HS-5 (cell line): ENCODE measurements at places on chromosomes 12 and 14.

GRCh38 chr12:104480826-104481440 is 24.2 kb downstream of the CHST11 start:
- DNase-seq = peak; percentile 60

DNA sequence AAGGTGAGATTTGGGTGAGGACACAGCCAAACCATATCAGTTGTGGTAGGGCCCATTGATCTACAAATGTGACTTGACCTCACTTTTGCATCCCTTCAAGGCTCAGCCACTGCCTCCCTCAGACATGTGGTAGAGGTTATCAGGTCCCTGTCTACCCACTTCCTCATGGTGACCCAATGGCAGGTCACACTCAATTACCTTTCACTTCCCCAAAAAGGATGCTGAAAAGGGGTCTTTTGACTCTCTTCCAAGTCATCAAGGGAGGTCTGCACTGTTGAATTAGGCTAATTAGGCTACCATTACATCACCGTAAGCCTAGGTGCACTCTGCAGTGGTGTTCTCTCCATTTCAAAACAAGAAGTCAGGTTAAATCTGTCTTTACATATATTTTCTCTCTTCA is 22.6 kb upstream of the DRAM1 start:
- DNase-seq = no peak

DNA sequence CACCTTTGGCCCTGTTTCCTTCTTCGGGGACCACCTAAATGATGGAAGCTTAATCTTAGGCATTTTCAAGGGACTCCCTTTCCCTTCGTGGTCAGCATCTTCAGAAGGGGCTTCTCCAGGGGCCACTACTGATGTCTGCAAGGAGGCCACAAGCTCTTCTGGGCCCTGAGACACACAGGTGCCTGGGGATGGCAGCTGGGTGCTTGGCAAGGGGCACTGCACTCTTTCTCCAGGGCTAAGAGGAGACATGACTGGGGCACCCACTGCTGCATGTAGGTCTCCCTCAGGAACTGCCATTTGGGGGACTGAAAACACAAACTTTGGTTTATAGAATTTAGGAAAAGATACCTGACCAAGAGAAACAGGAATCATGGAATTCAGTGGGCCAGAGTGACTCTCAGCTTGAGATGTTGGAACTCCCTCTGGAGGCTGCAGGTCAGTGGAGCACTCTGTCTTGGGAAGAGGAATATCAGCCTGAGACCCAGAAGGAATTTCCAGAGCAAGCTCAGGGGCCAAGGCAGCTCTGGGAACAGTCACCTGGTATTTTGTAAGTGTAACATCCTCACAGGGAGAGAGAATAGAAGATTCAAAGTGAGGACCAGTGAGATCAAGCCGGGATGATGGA is 16.0 kb downstream of the PLD4 start:
- no peak for DNase-seq

DNA sequence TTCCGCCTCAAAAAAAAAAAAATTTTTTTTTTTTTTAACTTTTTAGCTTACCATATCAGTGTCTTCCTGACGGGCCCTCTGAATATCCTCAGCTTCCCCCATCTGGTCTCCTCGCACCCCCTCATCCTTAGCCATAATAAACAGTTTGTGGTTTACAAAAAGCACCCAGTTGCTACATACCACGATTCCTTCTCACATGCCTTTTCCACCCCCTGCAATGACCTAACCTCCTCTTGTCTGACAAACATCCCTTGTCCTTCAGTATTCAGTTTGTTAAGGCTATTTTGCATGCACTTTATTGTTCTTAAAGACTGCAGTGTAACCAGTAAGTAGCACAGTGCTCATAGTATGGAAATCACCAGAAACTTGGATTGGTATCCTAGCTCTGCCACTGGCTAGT is 88.5 kb downstream of the PPM1H start:
- no peak for DNase-seq

DNA sequence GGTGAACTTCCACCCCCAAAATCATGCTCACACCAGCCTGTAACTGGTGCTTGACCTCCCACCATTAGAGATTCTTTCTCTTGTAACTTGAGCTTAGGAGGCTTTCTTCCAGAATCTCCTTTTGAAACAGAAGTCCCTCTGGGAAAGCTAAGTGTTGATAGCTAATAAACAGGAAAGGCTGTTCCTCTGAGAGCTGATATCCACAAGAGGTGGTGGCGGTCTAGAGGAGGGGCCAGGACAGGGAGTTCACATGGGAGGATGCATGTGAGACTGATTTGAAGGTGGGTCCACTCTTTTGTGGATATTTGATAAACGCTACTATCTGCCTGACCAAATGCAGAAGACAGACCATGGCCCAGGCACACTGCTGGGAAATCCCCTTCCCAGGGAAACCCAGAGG is 10.2 kb upstream of the PRMT8 start:
- no peak for DNase-seq

GRCh38 chr12:123045678-123046077 is 65.2 kb downstream of the ARL6IP4 start:
- no peak for DNase-seq

GRCh38 chr14:75578786-75579337 is 442 bp downstream of the FLVCR2 start:
- DNase-seq = no peak

GRCh38 chr12:122875590-122876220 is 20.2 kb downstream of the VPS37B start:
- no peak for DNase-seq

DNA sequence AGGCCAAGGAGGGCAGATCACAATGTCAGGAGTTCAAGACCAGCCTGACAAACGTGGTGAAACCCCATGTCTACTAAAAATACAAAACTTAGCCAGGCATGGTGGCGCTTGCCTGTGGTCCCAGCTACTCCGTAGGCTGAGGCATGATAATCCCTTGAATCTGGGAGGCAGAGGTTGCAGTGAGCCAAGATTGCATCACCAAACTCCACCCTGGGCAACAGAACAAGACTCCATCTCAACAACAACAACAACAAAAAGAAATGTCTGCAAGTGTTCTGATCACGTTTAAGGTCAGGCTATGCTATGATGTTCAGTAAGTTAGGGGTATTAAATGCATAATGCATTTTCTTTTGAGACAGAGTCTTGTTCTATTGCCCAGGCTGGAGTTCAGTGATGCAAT is 6.7 kb upstream of the PLD4 start:
- DNase-seq = no peak

GRCh38 chr12:116318576-116319232 is 41.2 kb upstream of the MED13L start:
- DNase-seq = no peak

GRCh38 chr12:3933074-3933818 is 60.0 kb upstream of the PARP11 start:
- DNase-seq = no peak

GRCh38 chr12:50353404-50353803 is 43.0 kb downstream of the FAM186A start:
- DNase-seq = no peak

DNA sequence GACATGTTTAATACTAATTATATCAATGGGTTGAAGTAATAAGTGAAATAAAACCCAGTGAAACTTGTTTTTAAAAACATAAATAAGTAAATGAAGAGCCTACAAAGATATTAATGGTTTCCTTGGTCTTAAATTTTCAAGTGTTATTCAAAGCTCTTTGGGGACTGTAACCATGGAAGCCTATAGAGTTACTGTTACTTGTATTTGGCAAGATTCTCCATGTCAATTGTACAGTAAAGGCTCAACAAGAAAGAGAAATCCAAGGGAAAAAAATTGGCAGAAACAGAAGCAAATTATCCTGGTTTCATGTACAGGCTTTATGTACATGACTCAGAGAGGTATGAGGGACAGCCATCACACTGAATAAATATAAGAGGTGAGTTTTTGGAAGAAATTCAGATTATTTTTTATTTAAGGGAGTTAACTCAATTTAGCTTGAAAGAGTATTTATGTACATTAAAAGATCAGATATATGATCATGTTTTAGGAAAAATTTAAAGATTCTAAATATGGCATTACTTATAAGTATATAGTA is 151.1 kb upstream of the HMGA2 start:
- DNase-seq = no peak

GRCh38 chr14:100965296-100965695 is 61.8 kb upstream of the RTL1 start:
- DNase-seq = no peak

DNA sequence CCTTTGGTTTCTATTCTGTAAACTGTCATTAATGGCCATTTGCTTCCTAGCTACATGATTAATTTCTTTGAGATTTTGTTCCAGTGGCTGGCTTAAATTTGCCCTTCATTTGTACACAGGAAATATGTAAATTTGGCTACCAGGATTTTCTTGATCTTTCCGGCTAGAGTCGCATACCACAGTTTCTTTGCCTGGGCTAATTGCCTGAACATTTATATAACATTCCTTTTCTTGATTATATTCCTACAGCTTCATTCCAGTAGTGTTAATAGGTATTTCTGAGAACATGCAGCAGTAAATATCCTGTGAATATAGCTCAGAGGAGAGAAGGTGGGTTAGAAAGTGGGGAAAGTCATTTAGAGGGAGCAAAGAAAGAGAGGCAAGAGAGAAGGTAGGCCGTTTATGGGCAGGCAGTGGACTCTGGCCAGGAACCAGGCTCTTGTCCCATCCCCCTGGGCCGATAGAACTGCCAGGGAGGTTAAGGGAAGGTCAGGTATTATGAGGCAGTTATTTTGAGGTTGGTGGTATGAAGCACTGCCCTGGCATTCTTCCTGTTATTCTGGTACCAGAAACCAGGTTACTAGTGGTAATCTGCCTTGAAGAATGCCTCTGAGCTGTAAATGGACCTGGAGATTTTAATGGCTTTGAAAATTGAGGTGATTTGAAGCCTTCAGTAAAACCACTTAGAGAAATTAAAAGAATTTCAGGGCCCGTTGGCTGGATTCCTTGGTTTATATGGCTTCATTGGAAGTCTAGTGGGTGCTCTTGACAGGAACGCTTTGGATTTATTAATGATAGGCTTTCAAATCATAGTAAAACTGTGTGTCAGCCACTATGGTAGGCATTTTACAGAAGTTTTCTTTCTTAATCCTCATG is 4.4 kb downstream of the RNF10 start:
- DNase-seq = peak; percentile 18

- peak; percentile 34 for DNase-seq
These were observed 169.0 kb downstream of the PRIMA1 start for GRCh38 chr14:93619176-93619793.

- DNase-seq = no peak
These were observed 11.5 kb upstream of the CCDC175 start for GRCh38 chr14:59588101-59588500.

DNA sequence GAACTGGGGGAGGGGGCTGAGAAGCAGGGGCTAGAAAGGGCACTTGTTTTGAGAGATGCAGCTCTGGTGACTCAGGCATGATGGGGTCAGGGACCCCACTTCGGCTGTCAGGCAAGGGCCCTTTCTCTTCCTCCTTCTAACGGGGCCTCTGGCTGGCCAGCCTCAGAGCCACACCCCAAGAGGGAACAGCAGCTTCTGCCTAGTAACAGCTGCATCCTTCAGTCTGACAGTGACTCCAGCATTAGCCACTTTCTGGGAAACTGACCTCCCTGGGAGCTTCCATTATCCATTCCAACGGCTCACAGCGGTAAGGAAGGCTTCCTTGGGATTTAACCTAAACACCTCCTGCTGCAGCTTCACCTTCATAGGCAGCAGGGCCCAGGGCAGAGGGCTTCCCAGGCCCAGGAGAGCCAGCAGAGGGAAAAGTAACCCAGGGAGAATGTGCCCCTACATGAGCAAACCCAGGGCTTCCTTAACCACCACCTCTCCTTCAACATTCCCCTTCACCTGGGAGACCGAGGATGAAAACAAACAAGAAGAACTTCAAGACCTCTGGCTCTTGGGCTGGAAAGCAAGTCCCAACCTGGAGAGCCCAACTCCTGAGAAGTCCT is 2.7 kb downstream of the NCKAP5L start:
- DNase-seq = no peak

DNA sequence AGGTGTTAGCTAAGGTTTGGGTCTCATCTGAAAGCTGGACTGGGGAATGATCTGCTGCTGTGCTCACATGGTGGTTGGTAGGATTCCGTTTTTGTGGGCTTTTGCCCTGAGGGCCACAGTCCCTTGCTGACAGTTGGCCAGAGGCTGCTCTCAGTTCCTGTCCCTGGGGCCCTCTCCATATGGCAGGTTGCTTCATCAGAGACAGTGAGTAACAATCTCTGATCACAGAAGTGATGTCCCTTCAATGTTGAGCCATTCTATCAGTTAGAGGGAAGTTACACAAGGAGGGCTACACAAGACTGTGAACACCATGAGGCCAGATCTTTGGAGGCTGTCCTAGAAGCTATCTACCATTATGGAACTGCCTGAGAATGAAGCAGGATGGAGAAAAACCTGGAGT is 137.2 kb downstream of the AACS start:
- DNase-seq = no peak

GRCh38 chr12:49358483-49359141 is 8.7 kb upstream of the SPATS2 start:
- no peak for DNase-seq

GRCh38 chr14:30990770-30991169 is 34.7 kb upstream of the AP4S1 start:
- DNase-seq = no peak

- no peak for DNase-seq
These were observed 12.9 kb upstream of the RNASE12 start for GRCh38 chr14:20603813-20604690.

DNA sequence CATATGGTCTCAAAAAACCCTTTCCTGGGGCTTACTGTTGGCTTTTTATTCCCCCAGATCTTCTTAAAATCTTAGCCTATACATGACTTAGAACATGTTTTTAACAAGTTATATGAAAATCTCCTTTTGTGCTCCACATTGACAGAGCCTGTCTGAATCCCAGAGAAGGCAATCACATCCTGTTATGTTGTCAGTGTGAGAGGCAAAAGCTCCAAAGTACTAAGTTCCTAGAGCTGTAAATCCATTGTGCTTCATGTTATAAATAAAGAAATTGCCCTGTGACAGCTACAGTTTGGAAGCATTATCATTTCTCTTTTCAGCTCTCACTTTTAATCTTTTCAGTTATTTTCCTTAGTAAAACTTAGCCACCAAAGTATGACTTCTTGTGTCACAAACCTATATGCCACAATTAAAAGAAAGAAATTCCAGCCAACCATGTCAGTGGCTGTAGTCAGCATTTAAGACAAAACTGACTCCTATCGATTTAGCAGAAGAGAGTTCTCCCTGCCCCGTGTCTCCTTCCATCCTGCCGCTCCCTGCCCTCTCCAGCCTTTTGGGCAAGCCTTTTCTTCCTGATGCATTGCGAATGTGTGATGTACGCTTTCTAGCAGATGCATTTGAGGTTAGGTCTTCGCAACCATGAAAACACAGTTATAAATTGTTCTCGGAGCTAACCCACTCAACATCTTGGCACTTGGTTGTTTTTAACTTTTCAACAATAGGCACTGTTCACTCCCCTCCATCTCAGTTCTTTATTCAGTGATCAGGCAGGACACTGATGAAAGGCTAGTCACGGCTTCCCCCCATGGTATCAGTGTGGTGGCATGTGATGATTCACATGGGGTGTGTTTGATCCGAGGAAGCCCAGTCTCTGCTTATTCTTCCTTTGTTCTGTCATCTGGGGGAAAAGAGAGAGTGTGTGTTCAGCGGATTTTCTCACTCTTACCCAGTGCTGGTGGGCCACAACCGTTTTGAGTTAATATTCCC is 143.5 kb downstream of the SSPN start:
- DNase-seq = peak; percentile 22

- no peak for DNase-seq
These were observed 59.8 kb downstream of the DIO3 start for GRCh38 chr14:101620821-101621785.

- peak; percentile 85 for DNase-seq
These were observed 35.0 kb downstream of the CORO1C start for GRCh38 chr12:108696111-108696995.

- DNase-seq = no peak
These were observed 9.1 kb upstream of the TDG start for GRCh38 chr12:103956509-103957027.
